ENCODE measurements at places on chromosomes 7 and 10.

GRCh38 chr10:11448190-11448544 is 163.3 kb downstream of the USP6NL start:
- no peaks in the 10 kb centered on the region for H3K4me1 ChIP-seq
- H3K27ac ChIP-seq, result no peak overlapping the region
- no peaks in the 10 kb centered on the region for H3K27me3 ChIP-seq
- H3K4me3 ChIP-seq, result no peak overlapping the region
- DNase-seq, result no peak
- no peaks in the 10 kb centered on the region for H3K36me3 ChIP-seq

- H3K36me3 ChIP-seq, result no peaks in the 10 kb centered on the region
- no peaks in the 10 kb centered on the region for H3K4me1 ChIP-seq
- H3K4me3 ChIP-seq, result no peak overlapping the region
- H3K27ac ChIP-seq, result no peak overlapping the region
- DNase-seq, result no peak
These were observed 195.0 kb downstream of the PHF14 start for GRCh38 chr7:11168650-11169170.

DNA sequence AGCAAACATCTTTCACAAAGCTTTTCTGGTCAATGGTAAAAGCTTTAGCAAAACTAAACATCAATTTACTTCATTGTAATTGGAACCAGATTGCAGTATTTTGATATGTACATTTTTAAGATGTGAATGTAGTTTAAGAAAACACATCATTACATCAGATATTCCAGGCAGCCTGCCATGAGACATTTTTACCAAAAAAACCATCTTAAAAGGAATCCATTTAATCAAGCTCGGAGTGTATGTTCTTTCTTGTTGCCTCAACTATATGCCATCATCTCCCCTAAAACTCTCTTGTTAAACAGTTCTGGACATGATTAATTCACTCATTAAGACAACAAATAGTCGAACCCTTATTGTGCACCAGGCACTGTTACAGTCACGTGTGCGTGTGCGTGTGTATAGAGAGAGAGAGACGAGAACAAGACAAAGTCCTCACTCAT is 97.5 kb downstream of the UBE2H start:
- H3K27ac ChIP-seq, result peak overlapping the region; percentile 96
- H3K36me3 ChIP-seq, result no peaks in the 10 kb centered on the region
- no peak for DNase-seq
- peaks cover 80% of the 10 kb centered on the region for H3K4me1 ChIP-seq
- H3K27me3 ChIP-seq, result no peaks in the 10 kb centered on the region

GRCh38 chr7:2242541-2243429 is 759 bp downstream of the NUDT1 start:
- peak overlapping the region; percentile 79 for H3K4me3 ChIP-seq
- H3K27ac ChIP-seq, result peak overlapping the region; percentile 4
- H3K36me3 ChIP-seq, result peaks cover 16% of the 10 kb centered on the region
- DNase-seq, result no peak
- H3K27me3 ChIP-seq, result no peaks in the 10 kb centered on the region

DNA sequence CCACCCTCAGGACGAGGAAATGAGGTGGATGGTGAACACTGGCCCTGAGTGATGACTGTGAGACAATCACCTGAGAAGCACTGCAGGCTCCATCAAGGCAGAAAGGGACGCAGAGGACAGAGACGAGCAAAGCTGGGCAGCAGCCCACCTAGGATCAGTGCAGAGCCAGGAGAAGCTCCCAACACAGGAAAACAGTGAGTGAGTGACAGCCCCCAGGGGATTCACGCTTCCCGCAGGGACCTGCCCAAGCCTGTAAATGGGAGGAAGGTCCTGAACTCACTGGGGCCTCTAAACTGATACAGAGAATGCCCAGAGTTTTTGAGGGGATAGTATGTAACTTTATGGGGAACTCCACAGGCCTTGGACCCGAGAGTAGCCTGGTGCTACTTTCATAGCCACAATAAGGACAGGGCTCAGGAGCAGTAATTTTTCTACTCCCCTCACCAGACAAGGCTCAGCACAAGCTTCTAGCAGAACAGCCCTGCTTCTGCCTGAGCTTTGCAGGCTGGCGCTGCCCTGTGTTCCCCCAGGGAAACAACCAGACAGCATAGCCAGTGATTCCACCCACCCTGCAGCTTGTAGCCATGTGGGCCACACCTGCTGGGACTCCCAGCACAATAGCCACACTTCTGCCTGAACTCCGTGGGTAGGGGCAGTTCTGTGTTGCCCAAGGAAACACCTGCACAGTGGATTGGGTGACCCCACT is 708.4 kb downstream of the POM121L12 start:
- no peak overlapping the region for H3K27ac ChIP-seq
- H3K4me1 ChIP-seq, result no peaks in the 10 kb centered on the region
- no peaks in the 10 kb centered on the region for H3K36me3 ChIP-seq
- H3K27me3 ChIP-seq, result no peaks in the 10 kb centered on the region
- DNase-seq, result no peak

DNA sequence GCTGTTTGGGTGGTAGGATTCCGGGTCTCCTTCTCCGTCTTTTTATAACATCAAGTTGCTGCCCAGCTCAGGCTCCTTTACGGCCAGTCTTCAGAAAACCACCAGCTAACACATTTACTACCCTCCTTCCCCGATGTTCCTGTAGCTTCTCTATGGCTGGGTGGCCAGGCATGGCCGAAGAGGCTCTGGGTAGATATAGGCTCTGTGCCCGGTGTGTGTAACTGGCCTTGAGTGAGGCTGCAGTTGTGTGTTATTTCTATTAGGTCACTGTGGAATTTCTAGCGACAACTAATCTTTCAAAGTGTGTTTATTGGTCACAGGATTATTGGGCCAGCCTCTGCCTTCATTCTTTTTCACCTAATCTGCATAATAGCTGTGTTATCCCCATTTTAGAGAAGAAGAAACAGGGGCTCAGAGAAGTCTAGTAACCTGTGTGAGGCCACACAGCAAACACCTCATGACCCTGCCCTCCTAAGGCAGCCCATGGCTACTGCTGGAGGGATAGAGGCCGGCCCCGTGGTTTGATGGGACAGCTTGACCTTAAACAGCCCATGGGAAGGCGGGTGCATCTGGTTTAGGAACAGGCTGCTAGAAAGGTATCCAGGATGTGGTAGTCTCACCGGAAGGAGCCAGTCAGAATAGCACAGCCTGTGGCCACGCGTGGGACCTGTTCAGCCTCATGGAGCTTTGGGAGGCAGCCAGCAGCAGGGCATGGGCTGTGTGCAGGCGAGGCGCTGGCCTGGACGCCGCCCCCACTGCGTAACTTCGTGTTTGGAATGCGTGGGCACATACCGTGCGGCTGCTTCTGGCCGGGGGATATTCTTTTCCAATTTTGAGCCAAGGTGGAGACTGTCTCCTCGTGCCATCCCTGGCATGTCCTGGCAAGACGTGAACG is 29.7 kb downstream of the HTRA1 start:
- H3K4me1 ChIP-seq, result peaks cover 50% of the 10 kb centered on the region
- DNase-seq, result no peak
- no peaks in the 10 kb centered on the region for H3K36me3 ChIP-seq
- no peak overlapping the region for H3K4me3 ChIP-seq

GRCh38 chr10:128422190-128422589 is 296.0 kb upstream of the MKI67 start:
- no peak overlapping the region for H3K27ac ChIP-seq
- no peaks in the 10 kb centered on the region for H3K36me3 ChIP-seq
- H3K4me3 ChIP-seq, result no peak overlapping the region
- H3K27me3 ChIP-seq, result no peaks in the 10 kb centered on the region
- H3K4me1 ChIP-seq, result no peaks in the 10 kb centered on the region

DNA sequence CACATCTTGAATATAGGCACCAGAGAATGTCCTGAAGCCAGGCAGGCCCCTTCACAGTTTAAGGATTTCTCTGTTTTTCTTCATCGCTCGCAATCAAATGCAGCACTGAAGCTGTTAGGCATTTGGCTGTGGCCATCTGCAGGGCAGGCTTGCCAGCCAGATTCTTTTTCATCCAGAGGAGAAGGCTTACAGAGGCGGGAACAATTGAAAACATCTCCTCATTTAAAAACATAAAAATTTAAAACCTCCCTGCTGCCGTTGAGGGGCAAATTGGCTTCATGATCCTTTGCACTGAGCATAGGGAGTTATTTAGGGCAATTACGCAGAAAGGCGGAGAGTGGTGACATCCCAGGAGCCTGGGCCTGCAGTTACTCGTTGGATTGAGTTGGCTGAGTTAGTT is 500.0 kb downstream of the TYW1 start:
- H3K27me3 ChIP-seq, result no peaks in the 10 kb centered on the region
- no peaks in the 10 kb centered on the region for H3K4me1 ChIP-seq
- H3K27ac ChIP-seq, result no peak overlapping the region
- H3K36me3 ChIP-seq, result no peaks in the 10 kb centered on the region

GRCh38 chr7:128931190-128931798 is 6.4 kb upstream of the IRF5 start:
- H3K27me3 ChIP-seq, result no peaks in the 10 kb centered on the region
- H3K36me3 ChIP-seq, result no peaks in the 10 kb centered on the region
- no peak for DNase-seq
- H3K4me3 ChIP-seq, result no peak overlapping the region

- H3K27ac ChIP-seq, result peak overlapping the region; percentile 25
- no peak for DNase-seq
- peaks cover 16% of the 10 kb centered on the region for H3K4me1 ChIP-seq
- H3K4me3 ChIP-seq, result peak overlapping the region; percentile 5
- no peaks in the 10 kb centered on the region for H3K27me3 ChIP-seq
These were observed 77.6 kb downstream of the BICC1 start for GRCh38 chr10:58590152-58590840.

- H3K36me3 ChIP-seq, result no peaks in the 10 kb centered on the region
- no peak for DNase-seq
- H3K4me3 ChIP-seq, result no peak overlapping the region
- H3K27ac ChIP-seq, result no peak overlapping the region
These were observed 111.9 kb downstream of the RELN start for GRCh38 chr7:103877565-103877964.

All from thoracic aorta (tissue), 2 donors.